D341Med (cell line): ENCODE measurements at places on chromosomes 12 and 14.

DNA sequence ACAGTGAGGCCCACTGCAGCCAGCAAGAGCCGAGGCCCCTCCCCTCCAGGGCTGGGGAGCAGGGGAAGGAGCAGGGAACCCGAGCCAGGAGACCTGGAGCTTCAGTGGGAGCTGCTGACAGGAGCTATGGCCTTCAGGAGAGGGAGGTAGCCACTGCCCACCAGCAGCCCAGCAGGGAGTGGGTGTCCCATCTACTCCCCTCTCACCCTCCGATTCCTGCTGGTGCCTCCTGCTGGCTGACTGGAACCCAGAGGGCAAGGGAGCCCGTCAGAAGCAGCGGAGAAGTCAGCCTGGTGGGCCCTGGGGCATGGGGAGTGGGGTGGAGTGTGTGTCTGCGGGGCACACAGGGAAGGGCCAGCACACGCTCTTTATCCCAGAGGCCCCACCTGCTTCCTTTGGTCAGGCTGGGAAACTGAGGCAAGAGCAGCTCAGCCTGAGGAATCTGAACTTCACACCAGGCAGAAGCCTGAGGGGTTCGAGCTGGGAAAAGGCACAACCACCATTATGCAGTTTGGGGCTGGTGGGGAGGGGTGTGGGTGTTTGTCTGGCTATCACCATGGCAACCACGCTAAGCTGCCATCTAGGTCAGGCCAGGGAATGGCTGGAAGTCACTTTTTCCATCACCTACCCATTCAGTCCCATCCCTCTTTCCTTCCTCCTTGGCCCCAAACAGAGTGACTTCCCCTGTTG is 36.8 kb upstream of the PLEKHG6 start:
- peak; percentile 31 for DNase-seq

- no peak for DNase-seq
Measured at GRCh38 chr12:124563401-124563800, 4.0 kb downstream of the NCOR2 start.

GRCh38 chr12:122743895-122744525 is 8.6 kb upstream of the DENR start:
- DNase-seq: no peak

- no peak for DNase-seq
Measured at GRCh38 chr12:125983784-125984500, 918.7 kb downstream of the AACS start.

GRCh38 chr14:42884100-42884499 is 1277.4 kb downstream of the LRFN5 start:
- DNase-seq: no peak

- no peak for DNase-seq
Measured at GRCh38 chr12:32811686-32812392, 56.1 kb upstream of the YARS2 start.

GRCh38 chr14:38992067-38992844 is 110.8 kb downstream of the SEC23A start:
- no peak for DNase-seq

DNA sequence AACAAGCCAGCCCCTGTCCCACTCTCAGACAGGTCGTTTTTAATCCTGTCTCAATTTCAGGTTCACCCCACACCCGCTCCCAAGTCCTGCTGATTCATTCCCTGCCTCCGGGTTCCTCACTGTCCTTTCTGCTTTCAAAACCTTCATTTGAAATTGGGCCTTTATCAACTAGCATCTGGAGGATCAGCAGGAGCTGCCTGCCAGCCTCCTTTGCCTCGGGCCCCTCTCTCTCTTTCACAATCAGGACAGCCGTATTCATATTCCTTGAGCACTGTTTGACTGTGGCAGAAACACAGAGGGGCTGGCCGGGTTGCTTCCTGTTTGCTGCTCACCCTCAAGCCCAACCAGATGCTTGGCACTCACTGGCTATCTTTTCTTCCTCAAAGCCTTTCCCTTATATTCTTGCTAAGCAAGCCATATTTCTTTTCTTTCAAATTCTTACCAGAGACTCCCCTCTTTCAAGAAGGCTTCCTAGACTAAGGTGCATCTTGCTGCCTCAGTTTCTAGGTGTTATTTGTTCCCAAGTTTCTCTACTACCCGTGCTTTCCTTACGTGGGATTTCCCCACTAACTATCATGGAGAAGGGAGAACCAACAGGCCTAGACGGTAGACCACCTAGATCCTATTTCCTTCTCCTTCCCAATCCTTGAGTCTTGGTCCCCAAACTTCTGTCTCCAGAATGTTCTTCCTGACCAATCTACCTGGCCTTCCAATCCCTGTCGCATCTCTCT is 3.0 kb downstream of the GALNT6 start:
- DNase-seq: no peak

DNA sequence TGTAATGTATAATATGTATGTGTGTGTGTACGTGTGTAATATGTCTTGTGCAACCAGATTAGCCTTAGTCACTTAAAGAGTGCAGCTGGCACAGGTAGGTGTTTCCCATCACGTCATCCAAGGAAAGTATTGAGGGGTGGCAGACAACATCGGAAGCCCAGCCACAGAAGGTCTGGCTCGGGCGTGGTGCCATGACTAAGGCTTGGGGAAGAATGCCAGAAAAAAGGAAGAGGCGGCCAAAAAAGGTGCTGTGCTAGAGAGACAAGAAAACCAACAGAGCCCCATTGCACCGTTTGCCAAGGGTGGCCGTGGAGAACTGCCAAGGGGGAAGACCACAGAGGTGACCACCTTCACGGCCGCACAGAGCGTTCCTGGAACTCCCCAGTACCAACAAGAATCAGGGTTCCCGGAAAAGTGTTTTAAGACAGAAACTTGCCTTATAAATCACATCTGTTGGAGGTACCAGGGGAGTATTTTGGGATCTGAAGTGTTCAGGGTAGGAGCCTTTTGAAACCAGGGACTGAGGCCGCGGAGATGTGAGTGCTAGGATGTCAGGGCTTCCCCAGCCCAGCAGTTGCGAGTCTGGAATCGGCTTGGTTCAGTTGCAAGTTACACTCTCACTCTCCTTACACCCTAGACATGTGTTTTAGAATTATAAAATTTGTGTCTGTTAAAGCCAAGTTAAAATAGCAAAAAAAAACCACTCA is 131.2 kb upstream of the DYRK2 start:
- DNase-seq: no peak

- peak; percentile 84 for DNase-seq
Measured at GRCh38 chr14:52131640-52132320, 62.9 kb upstream of the NID2 start.

DNA sequence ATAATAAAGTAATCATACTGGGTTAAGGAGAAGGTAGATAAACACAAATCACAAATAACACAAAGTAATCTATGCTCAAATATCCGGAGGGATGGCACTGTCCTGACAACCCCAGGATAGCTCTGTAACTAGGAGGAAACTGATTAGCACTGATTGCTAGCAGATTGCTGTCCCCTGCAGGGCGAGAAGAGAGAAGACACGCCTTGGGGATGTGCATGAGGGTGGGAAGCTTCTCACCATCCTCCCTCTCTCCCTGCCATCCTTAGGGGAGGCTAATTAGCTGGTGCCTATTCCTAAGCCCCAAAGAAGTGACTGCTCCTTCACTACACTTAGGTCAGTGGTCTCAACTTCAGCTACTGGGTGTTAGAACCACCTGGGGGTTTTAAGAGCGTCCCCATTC is 27.0 kb upstream of the TMEM260 start:
- DNase-seq: peak; percentile 67

DNA sequence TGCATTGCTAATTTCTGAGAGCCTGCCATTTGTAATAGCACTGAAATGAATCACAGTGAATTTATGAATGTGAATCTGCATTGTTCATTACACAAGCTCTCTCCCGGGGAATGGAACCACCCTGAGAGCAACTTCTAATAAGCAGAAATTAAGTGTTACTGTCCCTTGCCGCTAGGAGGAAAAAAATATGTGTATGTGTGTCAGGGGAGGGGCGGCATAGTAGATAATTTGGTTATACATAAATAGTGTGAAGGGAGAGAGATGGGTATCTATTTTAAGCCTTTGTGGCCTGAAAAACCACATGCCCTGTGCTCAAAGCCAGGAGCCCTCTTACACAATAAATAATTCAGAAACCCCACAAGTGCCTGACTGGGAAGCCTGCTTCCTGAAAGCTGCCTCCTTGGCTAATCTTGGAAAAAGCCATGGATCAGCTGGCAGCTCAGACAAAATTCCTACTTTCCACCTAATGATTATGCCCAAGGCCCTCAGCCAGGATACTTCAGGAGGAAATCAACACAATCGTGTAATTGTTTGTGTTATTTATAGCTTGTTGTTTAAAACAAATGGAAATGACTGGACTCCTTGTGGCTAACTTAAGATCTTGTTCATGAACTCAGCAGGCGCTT is 366.2 kb upstream of the KITLG start:
- peak; percentile 22 for DNase-seq

- DNase-seq: peak; percentile 29
Measured at GRCh38 chr12:69688471-69689427, 10.4 kb downstream of the BEST3 start.

DNA sequence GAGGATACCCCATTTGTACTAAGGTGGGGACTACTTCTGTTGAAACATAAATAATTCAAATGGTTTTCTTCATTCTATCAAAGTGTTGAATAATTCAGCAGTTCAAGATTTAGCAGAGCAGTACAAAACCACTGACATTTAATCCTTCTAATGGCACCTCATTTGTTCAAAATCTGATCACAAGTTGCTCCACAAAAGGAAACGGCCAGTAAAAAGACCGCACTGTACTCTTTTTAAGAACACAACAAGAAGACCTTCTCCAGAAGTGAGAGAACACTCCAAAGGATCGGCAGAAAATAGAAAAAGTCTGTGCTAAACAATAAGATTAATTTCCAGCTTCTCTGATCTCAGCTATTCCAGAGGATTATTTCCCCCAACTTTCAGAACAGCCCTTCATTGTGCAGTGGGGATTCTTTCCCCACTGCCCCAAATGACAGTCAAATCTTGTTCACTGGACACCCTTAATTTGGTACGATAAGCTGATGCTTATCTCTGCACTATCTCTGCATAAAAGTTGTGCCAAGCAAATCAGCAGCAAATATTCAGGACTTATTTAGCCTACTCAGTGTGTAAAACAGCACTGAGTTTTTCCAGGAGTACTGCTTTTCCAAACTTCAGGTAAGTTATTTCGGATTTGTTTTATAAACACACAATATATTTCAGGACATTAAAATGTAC is 5.2 kb downstream of the MPHOSPH9 start:
- no peak for DNase-seq

DNA sequence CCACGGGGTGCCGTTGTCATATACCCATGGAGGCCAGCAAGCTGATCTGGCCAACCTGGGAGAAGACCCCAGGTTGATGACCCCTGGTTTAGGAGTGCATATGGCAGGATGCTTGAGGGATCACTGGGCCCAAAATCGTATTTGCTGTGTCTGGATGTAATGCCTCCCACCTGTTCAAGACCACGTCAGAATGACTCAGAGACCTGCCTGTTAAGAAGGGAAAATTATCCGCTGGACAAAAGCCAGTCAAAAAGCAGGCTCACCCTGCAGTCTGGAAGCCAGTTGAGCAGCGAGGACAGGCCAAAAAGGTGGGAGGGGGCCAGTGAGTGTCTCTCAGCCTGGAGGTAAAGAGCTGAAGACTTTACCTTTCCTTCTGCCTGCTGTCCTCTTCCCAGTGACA is 449.2 kb downstream of the DPF3 start:
- no peak for DNase-seq

GRCh38 chr12:64673490-64674169 is 63.3 kb downstream of the RASSF3 start:
- DNase-seq: no peak

DNA sequence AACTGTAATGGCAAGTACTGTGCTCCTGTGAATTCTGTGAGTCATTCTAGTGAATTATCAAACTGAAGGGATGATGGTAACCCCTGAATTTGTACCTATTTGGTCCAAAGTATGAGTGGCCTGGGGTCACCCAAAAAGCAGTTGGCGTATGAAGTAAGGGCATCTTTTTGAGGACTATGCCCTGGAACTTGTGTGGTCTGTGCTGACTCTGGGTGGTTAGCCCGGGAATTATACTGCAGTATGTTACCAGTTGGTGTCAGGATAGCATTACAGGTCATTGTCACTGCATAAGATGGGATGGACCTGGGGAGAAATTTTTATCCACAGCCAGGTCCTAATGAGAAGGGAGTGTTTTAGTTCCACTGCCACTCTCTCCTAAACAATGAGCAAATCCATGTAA is 174.7 kb downstream of the SSPN start:
- no peak for DNase-seq

GRCh38 chr14:75915045-75915444 is 66.8 kb downstream of the TGFB3 start:
- DNase-seq: no peak

GRCh38 chr12:45348311-45348710 is 132.4 kb downstream of the ANO6 start:
- no peak for DNase-seq

- no peak for DNase-seq
Measured at GRCh38 chr14:75344411-75344810, 65.8 kb downstream of the FOS start.

DNA sequence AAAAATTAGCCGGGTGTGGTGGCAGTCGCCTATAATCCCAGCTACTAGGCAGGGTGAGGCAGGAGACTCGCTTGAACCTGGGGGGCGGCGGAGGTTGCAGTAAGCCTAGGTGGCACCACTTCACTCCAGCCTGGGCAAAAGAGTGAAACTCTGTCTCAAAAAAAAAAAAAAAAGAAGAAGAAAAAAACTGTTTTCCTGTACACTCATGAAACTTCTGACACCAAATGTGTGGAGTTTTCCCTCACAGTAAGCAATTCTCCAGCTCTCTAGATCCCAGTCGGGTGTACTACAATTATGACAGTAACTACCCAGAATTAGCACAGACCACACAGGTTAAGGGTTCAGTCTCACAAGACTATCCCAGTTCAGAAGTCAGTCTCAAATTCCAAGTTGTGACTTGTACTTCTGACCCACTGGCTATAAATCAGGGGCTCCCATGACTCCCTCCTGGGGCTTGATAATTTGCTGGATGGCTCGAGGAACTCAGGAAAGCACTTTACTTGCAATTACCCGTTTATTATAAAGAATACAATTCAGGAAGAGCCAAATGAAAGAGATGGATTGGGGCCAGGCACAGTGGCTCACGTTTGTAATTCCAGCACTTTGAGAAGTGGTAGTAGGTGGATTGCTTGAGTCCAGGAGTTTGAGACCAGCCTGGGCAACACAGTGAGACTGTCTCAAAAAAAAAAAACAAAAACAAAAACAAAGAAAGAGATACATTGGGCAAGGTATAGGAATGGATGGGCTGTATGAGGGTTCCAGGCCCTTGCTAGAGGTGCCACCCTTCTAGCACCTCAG is 12.4 kb upstream of the ARF6 start:
- no peak for DNase-seq

DNA sequence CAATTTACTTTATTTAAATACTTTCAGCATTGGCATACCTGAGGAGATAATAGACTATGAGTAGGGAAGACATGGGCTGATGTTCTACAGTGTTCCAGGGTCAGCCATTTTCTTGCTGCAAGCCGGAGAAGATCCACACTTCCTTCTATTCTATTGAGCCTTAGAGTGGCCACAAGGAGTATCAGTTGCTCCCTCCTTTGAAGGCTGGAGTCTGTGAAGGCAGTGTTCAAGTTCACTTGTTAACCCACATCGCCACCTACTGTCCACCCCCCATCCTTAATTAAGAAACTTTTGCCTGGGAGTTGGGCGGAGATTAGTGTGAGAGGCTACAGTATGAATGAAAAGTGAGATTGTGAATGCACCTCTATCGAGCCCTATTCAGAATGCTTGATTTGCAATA is 666.6 kb downstream of the NRXN3 start:
- DNase-seq: peak; percentile 78

- DNase-seq: no peak
Measured at GRCh38 chr14:81313775-81314429, 86.2 kb downstream of the STON2 start.
